ENCODE measurements at places on chromosomes 7 and 10. TPM values are rescaled to one million over a fixed set of nuclear protein-coding genes. Genes with fewer than 3 reads are reported as not detected.

Gene DPP6
- 20.4 TPM for polyA plus RNA-seq

Gene IFIT1
- polyA plus RNA-seq, result not detected

Gene RSPH10B2
- 0.22 TPM for polyA plus RNA-seq

Gene ANKRD7
- polyA plus RNA-seq, result not detected

Gene CDK14
- 25.1 TPM for polyA plus RNA-seq

Gene ADCYAP1R1
- polyA plus RNA-seq, result 8.6 TPM

Gene TUBAL3
- polyA plus RNA-seq, result not detected

Gene SUN3
- polyA plus RNA-seq, result not detected

Gene PTPN12
- polyA plus RNA-seq, result 38.0 TPM

Gene OR6V1
- polyA plus RNA-seq, result not detected

Gene IDI2
- 0.24 TPM for polyA plus RNA-seq

Gene ZNF804B
- polyA plus RNA-seq, result 0.37 TPM

Gene ACBD7
- 7.8 TPM for polyA plus RNA-seq

Gene PIK3AP1
- not detected for polyA plus RNA-seq

Gene RTKN2
- 4.5 TPM for polyA plus RNA-seq

Gene ZFAND2A
- polyA plus RNA-seq, result 69.9 TPM

Gene CPVL
- polyA plus RNA-seq, result 19.5 TPM

Gene TRIM74
- 1.7 TPM for polyA plus RNA-seq

Gene PPP1R3C
- polyA plus RNA-seq, result 0.64 TPM

Gene HTRA1
- 1.4 TPM for polyA plus RNA-seq

Gene SHLD2
- polyA plus RNA-seq, result 15.8 TPM

Gene TAS2R5
- polyA plus RNA-seq, result 9.4 TPM

Gene TRPV6
- 0.30 TPM for polyA plus RNA-seq

Gene HABP2
- not detected for polyA plus RNA-seq

Gene OR2A14
- polyA plus RNA-seq, result not detected

Gene CCL24
- not detected for polyA plus RNA-seq

Gene CHST3
- polyA plus RNA-seq, result 4.1 TPM

Gene NCAPG2
- 9.5 TPM for polyA plus RNA-seq

Gene MGAM2
- polyA plus RNA-seq, result 0.76 TPM

Gene LIPF
- polyA plus RNA-seq, result not detected

Gene SPDYE6
- polyA plus RNA-seq, result not detected

Gene CAV1
- not detected for polyA plus RNA-seq

Gene MCM7
- 118 TPM for polyA plus RNA-seq

Gene C10orf62
- not detected for polyA plus RNA-seq

Gene HOXA1
- not detected for polyA plus RNA-seq

Gene CALML5
- polyA plus RNA-seq, result not detected

Gene C10orf143
- 0.44 TPM for polyA plus RNA-seq

Gene HOXA5
- polyA plus RNA-seq, result not detected

Gene SPACDR
- polyA plus RNA-seq, result not detected

Gene NPTX2
- polyA plus RNA-seq, result 0.98 TPM

Gene CYP3A7
- not detected for polyA plus RNA-seq

Gene NPC1L1
- 0.20 TPM for polyA plus RNA-seq

All from neural cell (in vitro differentiated cells).